Stimulated activated CD4-positive, alpha-beta T cell treated with anti-CD3 and anti-CD28 coated beads, Interleukin-15, amount 100 ng/mL, for 24 hours (primary cell): ENCODE measurements at places on chromosomes 5 and 9.

DNA sequence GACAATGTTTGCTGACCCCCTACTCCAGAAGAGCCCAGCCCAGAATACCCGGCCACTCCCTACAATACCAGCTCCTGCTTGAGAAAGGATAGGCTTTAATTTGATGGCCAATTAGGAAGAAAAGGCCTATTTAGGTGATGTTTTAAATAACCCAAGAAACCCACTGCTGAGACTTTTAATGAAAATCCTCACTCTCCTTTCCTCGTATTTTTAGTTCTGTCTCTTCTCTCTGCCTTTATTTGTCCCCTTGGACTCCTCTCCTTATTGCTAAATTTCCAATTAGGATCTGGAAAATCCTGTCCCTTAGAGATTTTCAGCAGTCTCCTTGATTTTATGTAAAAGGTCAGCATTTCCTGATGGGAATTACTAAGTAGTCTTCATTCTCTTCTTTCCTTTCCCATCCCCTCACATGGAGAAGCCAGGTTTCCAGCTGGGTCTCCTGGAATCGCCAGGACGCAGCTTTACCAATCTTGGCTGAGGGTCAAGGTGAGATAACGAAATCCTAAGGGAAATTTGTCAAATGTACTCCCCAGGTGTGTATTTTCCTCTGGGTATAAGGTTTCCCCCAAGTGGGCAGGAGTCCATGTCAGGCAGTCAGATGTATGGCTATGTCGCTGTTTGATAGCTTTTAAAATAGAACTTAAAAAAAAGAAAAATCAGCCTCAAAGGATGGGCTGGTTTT is 11.7 kb downstream of the STC2 start:
- no peak for DNase-seq

- DNase-seq, result no peak
Observed at GRCh38 chr5:69202497-69202896, 13.1 kb downstream of the CENPH start.

GRCh38 chr9:109922617-109923470 is 142.8 kb downstream of the PALM2AKAP2 start:
- DNase-seq, result no peak

GRCh38 chr9:124940894-124941678 is at the start of gene GOLGA1:
Gene GOLGA1, minus strand, starts transcription at chr9:124941083. Its CDS starts 2,372 bp downstream, at chr9:124938711.
- peak; percentile 96 for DNase-seq

DNA sequence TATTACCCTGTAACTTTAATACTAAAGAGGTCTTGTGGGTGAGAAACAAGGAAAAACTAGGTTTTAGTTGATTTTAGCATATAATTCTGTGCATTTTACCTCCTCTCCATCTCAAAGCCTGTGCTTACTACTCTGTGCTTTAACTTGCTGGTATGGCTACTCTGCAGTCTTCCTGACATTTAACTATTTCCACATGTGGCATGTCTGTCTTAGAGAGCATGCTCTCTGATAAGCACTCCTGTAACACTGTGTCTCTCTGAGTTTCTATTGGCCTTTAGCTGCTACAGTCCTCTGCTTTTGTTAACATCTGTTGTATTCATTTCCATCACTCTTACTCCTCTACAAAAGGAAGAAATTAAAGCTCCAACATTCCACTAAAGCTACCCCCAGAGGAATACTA is 418.3 kb downstream of the RAB3C start:
- DNase-seq, result no peak

DNA sequence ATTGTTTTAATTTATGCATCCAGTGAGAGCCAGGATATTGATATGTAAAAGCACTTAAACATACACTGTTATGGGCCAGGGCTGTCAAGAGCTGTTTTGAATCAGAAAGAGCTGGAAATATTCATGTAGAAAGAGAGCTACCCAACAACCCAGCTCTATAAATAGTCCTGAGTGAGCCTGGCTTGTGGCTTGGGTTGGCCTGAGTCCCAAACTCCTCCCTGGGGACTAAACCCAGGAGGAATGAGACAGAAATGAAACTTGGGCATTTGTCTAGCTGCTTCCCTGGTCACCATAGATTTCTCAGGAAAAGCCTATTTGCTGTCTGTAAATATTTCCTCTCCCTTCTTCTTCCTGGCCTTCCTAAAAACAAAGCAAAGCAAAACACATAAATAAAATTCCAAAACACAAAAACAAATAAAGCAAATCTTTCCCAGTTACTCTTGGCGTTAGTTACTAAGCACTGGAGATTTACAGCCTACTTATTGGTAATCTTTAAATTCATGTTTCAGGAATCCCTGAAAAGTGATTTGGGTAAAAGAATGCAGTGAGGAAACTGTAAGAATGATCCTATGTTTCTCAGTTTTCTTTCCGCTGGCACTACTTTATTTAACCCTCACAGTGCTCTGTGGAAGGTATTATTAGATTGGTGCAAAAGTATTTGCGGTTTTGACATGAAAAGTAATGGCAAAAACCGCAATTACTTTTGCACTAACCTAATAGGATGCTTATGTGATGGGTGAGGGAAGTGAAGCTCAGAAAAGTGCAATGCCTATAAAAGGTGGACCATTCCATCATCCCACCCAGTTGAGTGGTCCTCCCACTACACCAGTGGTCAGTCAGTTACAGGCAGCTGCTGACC is 111.8 kb downstream of the CARTPT start:
- no peak for DNase-seq

DNA sequence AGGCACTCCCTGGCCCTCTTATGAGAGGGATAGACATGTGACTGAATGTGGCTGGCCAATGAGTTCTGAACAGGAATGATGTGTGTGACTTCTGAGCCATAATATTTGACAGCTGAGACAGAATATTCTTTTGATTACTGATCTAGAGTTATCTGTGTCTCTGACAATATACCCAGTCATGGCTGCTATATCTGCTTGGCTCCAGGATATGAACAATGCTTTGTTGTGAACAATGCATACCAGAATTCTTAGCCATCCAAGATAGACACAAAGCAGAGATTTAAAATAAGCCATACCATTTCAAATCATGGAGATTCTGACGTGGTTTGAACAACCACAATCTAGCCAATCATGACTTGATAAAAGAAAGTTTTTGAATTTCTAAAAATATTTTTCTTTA is 840.3 kb upstream of the SEMA6A start:
- DNase-seq, result no peak

DNA sequence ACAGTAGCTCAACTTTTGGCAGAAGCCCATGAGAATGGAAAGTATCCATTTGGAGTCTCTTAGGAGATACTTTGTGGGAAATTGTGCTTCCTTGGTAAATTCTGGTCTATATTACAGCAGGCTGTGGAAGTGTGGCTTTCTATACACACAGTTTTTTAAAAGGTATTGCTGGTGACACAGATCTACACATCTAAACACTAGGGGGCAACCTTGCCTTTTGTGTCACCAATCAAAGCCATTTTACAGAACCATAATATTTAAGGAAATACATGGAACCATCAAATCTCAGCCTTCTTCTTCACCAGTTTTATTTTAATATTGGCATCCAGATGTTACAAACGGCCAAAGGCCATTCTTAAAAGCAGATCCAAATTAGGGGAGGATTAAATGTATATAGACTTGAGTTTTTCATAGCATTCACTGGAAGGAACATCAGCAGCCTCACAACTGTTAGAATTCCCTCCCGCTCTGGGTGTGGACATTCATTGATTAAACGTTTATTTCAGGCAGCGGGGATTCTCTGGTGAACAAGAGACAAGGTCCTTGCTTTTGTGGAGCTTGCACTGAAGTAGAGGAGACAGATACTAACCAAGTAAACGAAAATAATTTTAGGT is 132.4 kb upstream of the EPB41L4A start:
- peak; percentile 35 for DNase-seq

- DNase-seq, result no peak
Observed at GRCh38 chr5:138708791-138709190, 44.4 kb upstream of the CTNNA1 start.

GRCh38 chr9:136484153-136485048 is 1.6 kb upstream of the SEC16A start:
- DNase-seq, result no peak

DNA sequence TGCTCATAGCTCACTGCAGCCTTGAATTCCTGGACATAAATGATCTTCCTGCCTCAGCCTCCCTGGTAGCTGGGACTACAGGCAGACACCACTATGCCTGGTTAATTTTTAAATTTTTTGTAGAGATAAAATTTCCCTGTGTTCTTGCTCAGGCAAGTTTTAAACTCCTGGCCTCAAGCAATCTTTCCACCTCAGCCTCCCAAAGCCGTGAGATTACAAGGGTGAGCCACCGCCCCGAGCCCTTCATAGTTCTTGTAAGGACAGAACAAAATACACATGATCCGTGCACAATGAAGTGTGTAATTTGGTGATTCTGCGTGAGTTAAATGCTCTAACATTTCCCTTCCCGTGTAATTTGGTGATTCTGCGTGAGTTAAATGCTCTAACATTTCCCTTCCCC is 27.7 kb upstream of the MYO10 start:
- no peak for DNase-seq

DNA sequence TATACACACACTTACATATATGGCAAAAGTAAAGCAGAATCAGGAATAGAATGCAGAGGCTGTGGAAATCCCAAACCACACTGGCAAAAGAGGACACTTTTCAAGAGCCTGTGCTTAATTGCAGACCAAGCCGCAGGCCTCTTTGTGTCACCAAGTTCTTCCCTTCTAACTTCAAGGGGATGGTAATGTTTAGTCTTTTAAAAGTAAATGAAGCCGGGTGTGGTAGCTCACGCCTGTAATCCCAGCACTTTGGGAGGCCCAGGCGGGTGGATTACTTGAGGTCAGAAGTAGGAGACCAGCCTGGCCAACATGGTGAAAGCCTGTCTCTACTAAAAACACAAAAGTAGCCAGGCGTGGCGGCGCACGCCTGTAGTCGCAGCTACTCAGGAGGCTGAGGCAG is 28.7 kb downstream of the ROR2 start:
- no peak for DNase-seq

- no peak for DNase-seq
Observed at GRCh38 chr9:96087669-96088299, 212.3 kb downstream of the ERCC6L2 start.

- DNase-seq, result no peak
Observed at GRCh38 chr5:110625376-110625999, 101.0 kb downstream of the TMEM232 start.

- DNase-seq, result no peak
Observed at GRCh38 chr9:86821006-86821845, 126.1 kb downstream of the GAS1 start.

- no peak for DNase-seq
Observed at GRCh38 chr5:136781464-136781863, 416.1 kb upstream of the TRPC7 start.

- no peak for DNase-seq
Observed at GRCh38 chr9:84512493-84512892, 157.0 kb upstream of the NTRK2 start.

DNA sequence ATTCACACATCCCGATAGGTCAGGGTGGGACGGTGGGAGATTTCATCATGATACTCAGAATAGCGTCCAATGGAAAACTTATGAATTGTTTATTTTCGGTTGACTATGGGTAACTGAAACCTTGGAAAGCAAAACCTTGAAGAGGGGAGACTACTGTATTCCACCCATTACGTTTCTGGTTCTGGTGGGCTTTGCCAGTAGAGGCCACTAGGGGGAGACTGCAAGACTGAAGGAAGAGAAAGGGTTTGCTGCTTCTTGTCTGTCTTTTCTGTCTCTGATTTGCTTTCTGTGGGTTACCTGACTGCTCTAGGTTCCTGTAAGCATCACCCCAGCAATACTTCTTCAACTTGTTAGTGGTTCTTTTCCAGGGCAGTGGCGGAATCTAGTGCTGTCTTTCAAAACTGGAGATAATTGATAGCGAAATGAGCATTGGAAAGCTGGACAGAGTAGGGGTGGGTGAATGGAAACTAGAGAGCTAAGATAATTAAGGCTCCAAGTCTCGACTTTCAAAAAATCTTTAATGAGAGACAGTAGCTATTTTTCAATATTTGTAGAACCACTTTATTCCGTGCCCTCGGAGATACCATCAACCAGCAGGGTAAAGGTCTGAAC is 27.0 kb downstream of the GRIN3A start:
- peak; percentile 49 for DNase-seq

DNA sequence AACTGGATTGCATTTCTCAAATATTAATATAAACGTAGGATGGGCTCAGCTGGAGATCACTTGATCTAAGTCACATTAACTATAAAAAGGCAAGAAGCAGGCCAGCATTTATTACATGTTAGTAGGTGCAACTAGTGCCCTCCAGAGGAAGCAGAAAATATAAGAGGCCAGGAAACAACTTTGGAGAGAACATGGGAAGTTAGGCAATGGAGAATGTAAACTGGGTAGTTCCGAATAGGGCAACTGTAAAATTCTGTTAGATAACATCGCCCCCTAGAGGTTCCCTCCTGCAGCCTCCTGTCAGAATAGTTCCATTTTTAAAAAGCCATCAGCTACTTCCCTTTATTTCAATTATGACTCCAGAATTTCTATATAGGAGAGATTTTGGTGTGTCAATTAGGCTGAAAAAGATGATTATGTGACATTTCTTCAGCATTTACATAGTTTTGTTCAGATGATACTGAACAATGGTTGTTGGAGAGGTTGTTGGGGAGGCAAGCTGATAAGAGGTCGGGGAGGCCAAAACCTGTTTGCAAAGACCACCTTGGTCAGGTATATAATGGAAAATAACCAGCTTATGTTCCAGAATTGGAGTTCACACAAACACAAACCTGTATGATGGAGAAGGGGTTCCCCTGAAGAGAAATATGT is 22.4 kb downstream of the CCL28 start:
- peak; percentile 56 for DNase-seq

- DNase-seq, result no peak
Observed at GRCh38 chr9:105639936-105640335, 22.3 kb upstream of the TAL2 start.

DNA sequence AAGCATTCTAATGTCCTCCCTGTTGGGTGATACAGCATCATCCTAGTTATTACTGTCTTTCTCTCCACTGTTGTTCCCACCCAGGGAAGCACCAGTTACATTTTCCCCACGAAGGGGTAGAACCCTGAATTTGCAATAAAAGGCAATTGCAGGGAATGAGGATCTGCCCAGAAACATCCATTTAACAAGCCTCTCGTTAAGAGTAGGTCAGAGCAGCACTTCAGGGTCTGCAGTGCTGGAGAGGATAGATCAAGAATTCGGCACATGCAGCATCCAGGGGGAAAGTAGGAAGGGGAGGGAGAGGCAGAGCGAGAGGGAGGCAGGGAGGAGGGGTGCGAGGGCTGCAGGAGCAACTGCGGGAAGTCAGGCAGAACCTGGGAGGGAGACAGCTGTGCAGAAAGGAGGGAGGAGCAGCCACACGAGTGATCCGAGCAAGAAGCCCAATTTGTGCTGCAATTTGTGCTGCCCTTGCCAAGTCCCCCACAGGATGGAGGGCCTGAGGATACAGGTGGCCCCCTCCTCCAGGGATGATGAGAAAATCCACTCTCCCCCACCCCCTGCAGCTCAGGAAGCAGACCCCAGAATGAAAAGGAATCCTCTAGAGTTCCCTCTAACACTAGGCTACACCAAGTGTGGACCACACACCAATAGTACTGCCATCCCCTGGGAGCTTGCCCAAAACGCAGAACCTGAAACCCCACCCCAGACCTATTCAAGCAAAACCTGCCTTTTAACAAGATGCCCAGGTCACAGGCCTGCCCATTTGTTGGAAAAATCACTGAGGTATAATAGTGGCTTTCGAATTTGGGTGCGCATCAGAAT is 62.2 kb downstream of the EPB41L4B start:
- DNase-seq, result no peak

- no peak for DNase-seq
Observed at GRCh38 chr9:111094433-111094924, 56.2 kb upstream of the LPAR1 start.

GRCh38 chr9:128595471-128595870 is 43.1 kb downstream of the SPTAN1 start:
- DNase-seq, result no peak

- no peak for DNase-seq
Observed at GRCh38 chr5:685262-686171, 7.6 kb downstream of the TPPP start.
